Progenitor cell of endocrine pancreas (in vitro differentiated cells): ENCODE measurements at places on chromosomes 4 and X.

DNA sequence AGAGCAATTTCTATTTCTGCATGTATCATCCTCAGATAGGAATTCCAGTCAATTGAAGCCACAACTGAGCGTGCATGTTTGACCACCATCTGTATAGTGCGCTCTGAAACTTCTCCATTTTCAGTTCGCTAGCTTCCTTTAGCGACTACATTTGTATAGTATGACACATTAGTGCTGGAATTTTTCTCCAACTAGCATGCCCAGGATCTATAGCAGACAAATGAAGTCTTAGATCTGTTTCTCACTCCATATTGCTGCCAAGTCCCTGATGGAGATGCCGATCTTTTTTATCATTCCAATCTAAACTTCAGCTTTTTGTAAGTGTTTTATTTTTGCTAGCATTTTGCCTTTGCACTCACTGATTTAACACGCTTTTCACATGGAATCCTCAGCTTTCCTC lies 774.8 kb upstream of the TENM3 start:
- no peak for DNase-seq

DNA sequence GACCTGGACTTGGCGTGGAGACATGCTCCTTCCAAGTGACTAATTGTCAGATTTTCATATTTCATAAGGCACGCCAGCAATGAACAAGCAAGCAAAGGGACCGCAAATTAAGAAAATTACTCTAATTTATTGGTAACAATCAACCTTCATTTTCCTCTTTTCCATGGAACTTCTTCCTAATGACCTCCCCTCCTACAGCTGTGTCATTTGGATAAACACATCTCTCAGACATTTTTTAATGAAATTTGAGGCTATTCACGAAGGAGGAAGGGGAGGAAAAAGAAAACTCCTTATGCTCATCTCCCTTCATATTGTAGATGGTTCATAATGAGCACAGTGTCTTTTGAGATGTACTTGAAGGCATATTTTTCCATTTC lies 38.6 kb upstream of the TLR3 start:
- no peak for DNase-seq

DNA sequence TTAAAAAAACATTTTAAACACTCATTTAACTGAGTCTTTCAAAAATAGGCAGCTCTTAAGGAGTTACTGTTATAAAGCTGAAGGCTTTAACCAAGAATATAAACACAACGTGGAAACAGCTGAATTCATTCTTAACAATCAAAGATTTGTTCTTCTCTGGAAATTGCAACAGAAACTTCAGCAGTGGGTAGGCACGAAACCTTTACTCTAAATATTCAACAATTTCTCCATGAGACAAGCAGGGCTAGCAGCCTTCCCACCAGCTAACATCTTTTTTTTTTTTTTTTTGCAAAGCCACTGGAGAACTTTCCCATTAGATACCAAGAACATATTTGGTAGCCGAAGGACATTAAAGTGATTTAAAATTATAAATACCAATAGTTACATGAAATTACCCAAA lies 78.2 kb upstream of the PRSS48 start:
- DNase-seq = no peak

DNA sequence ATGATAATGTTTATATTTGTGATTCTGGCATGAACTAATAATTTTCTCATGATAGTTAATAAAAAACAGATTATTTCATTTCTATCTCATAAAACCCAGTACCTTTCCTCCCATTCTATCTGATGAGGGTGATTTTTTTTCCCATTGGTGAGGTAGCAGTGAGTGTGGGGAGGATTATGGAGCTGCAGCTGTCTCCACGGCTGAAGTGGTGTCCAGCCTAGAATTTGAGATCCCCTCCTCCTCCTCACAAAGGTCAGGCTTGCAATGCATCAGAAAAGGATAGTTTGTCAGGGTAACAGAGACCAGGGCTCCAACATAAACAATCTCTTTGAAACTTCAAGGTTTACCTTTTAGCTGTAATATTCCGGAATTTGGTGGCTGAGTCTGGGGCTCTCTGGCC lies 60.9 kb downstream of the C4orf51 start:
- DNase-seq = no peak

DNA sequence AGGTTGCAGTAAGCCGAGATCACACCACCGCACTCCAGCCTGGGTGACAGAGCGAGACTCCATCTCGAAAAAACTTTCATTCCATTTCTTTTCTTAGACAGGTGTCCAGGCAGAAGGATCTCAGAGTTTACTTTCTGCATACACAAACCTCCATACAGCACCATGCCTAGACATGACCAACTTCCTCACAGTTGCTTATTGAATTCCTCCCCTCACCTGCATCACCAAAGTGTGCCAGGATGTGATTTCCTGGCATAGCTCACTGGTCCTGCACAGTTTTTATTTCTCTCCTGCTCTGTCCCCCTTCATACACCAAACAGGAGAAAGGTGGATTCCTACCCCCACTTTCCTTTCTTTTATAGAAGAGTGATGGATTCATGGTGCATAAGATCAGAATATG lies 34.7 kb upstream of the PPARGC1A start:
- DNase-seq = no peak

DNA sequence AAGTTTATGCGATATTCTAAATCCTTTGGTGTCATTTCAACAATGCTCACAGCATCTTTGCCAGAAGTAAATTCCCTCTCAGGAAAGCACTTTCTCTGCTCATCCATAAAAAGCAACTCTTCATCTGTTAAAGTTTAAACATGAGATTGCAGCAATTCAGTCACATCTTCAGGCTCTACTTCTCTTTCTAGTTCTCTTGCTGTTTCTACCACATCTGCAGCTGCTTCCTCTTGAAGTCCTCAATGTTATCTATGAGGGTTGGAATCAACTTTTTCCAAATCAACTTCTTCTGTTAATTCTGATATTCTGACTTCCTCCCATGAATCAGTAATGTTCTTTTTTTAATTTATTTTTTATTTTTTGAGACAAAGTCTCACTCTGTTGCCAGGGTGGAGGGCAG lies 100.9 kb downstream of the LCORL start:
- no peak for DNase-seq

GRCh38 chrX:15911734-15912550 lies 57.3 kb upstream of the AP1S2 start:
- DNase-seq = no peak

DNA sequence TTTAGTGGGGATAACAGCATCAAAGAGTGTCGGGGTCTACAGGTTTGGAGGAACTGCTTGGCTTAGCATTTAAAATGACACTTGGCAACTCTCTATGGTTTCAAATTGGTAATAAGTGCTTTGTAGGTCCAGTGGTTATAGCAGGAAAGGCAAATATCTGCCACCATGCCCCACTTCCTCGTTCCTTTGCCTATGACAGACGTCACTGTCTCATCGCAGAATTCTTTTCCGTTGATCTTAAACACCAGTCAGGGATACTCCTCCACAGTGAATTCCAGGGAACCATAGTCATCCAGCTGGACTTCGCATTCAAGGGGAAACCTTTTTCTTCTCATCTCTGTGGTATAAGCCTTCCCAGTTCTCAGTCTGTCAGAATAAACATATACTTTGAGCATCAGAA lies 319.1 kb downstream of the GPAT3 start:
- DNase-seq = no peak

DNA sequence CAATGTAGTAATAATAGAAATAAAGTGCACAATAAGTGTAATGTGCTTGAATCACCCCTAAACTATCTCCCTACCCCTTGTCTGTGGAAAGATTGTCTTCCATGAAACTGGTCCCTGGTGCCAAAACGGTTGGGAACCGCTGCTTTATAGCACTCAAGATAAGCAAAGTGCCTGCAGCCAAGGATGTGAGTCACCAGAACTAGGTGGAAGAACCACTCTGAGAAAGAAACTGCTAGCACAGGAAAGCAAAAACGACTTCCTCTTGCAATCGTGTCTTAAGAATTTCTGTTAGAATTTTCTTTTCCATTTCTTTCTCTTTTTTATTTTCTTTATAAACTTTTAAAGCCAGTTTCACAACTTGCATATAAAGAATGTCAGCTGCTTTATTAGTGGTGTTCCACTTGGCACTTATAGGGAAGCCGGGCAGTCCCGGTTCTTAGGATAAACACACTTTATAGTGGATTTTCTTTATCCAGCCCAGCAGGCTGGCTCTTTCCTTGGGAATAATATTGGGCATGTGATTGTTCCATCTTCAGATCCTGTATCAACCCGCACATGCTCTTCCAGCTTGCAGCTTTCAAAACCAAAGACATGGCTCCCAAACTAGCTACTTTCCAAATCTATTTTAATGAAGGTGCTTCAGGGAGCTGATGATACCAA lies 32.3 kb upstream of the CXCL8 start:
- no peak for DNase-seq

DNA sequence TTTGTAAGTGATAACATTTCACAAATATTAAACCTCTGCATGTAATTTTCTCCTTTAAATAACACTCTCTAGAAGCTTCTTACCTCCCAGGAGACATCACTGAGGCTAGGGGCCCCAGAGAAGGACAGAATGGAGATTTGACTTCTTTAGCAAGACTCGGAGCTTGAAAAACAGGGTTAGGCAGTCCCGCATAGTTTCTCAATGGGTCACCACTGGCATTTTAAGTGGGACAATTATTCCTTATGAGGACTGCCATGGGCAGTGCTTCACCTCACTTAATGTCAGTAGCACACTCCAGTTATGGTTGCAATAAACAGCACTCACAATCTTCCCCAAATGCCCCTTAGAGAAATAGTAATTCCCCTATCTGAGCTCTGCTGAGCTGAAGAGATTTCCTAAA lies 66.7 kb upstream of the NOCT start:
- no peak for DNase-seq
